ENCODE measurements at places on chromosomes 6 and 20. TPM values are rescaled to one million over a fixed set of nuclear protein-coding genes. Genes with fewer than 3 reads are reported as not detected.
A peak's percentile ranks its signal among the peaks of the same experiment; 100 is the strongest.

Gene ZBTB46
- 0.92 TPM for total RNA-seq

- H3K27ac ChIP-seq: no peak overlapping the region
- H3K27me3 ChIP-seq: no peaks in the 10 kb centered on the region
- no peak overlapping the region for H3K4me3 ChIP-seq
Observed at GRCh38 chr6:32070814-32071543, 32.8 kb downstream of the CYP21A2 start.

DNA sequence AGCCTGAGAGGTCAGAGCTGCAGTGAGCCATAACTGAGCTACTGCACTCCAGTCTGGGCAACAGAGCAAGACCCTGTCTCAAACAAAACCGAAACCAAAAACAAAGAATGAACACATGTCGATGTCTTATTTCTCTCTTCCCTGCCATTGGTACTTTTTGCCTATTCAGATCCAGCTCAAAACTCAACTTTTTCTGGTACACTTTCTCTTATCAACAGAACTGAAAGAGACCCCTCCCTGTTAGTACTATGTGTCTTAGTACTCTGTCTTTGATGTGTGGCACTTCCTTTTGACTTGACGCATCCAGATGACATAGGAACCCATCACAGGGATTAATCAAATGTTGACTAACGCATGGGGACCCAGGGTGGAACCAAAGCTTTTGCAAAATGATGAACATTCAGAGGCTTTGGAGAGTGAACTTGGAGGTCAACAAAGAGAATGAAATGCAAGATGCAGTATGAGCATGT, 44.8 kb downstream of the AKAP12 start:
- H3K4me3 ChIP-seq: peak overlapping the region; percentile 43
- H3K4me1 ChIP-seq: peaks cover 6% of the 10 kb centered on the region
- H3K27ac ChIP-seq: no peak overlapping the region
- H3K27me3 ChIP-seq: peaks cover 2% of the 10 kb centered on the region
- no peaks in the 10 kb centered on the region for H3K36me3 ChIP-seq
- no peak for DNase-seq

- no peaks in the 10 kb centered on the region for H3K27me3 ChIP-seq
- DNase-seq: no peak
- H3K4me1 ChIP-seq: 0 out of 2 replicates have a peak, but pooled peaks cover 3% of the 10 kb centered on the region
- H3K27ac ChIP-seq: no peak overlapping the region
- no peaks in the 10 kb centered on the region for H3K36me3 ChIP-seq
Observed at GRCh38 chr6:35048031-35048613, 93.0 kb downstream of the TCP11 start.

DNA sequence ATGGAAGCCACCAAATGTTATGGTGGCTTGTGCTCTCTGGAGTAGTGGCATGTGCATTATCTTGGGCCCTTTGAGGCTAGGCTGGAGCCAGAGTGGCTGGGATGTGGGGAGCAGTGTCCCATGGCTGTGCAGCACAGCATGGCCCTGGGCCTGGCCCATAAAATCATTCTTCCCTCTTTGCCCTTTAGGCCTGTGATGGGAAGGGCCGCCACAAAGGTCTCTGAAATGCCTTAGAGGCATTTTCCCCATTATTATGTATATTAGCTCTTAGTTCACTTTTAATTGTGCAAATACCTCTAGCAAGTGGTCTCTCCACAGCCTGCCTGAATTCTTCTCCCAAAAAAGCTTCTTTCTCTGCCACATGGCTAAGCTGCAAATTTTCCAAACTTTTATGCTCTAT, 297.3 kb upstream of the IRAK1BP1 start:
- no peaks in the 10 kb centered on the region for H3K36me3 ChIP-seq
- no peaks in the 10 kb centered on the region for H3K27me3 ChIP-seq
- H3K4me1 ChIP-seq: no peaks in the 10 kb centered on the region
- no peak for DNase-seq
- no peak overlapping the region for H3K4me3 ChIP-seq

GRCh38 chr6:36979347-36979742, 6.7 kb downstream of the MTCH1 start:
- H3K4me3 ChIP-seq: no peak overlapping the region
- no peak for DNase-seq
- no peaks in the 10 kb centered on the region for H3K27me3 ChIP-seq
- H3K36me3 ChIP-seq: peaks cover 39% of the 10 kb centered on the region

GRCh38 chr20:47139934-47140535, 216.5 kb downstream of the ZMYND8 start:
- H3K27ac ChIP-seq: no peak overlapping the region
- DNase-seq: no peak
- 0 out of 2 replicates have a peak, but pooled peaks cover 2% of the 10 kb centered on the region for H3K27me3 ChIP-seq
- H3K36me3 ChIP-seq: no peaks in the 10 kb centered on the region

DNA sequence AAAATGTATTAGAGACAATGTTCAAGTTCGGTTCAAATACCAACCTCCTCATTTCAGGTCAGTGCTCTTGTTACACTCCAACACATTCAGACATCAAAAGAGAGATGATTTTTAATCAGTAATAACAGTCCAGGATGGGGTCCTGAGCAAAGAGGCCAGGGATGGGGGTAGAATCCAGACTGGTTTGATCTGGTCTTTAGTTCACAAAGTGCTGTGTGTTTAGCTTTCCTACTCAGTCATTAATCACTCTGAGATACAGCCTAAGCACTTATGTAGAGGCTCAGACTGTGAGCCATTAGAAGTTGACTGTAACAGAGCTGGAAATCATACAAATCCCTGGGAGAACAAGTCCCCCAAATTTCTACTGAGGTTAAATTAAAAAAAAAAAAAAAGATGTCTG, 241.6 kb downstream of the PTPRK start:
- no peaks in the 10 kb centered on the region for H3K4me1 ChIP-seq
- DNase-seq: no peak
- H3K36me3 ChIP-seq: no peaks in the 10 kb centered on the region

GRCh38 chr6:130322673-130323268, 43.0 kb upstream of the TMEM200A start:
- H3K36me3 ChIP-seq: no peaks in the 10 kb centered on the region
- no peak overlapping the region for H3K27ac ChIP-seq
- no peaks in the 10 kb centered on the region for H3K4me1 ChIP-seq
- peak; percentile 17 for DNase-seq

Gene CRYBG1
- 30.7 TPM for total RNA-seq

DNA sequence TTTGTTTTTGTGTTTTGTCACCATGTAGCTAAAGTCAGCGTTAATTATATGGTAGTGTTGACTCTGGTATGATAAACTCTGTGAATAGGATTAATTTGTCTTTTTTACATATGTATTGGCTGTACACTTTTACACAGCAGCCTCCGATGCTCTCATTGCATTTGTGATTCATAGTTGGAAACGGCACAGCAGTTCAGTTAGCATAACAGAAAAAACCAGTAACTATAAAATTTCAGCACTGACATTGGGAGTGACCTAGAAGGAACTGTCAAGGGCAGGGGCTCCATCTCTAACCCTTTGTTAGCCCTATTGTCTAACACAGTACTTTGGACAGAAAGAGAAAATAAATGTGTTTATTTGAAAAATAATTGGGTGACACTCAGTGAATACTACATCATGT, 5.6 kb upstream of the BEND6 start:
- peaks cover 13% of the 10 kb centered on the region for H3K4me1 ChIP-seq
- H3K27ac ChIP-seq: no peak overlapping the region
- no peaks in the 10 kb centered on the region for H3K36me3 ChIP-seq
- no peak overlapping the region for H3K4me3 ChIP-seq
- H3K27me3 ChIP-seq: no peaks in the 10 kb centered on the region
- DNase-seq: no peak

Gene HLA-DPB1
- 481 TPM for total RNA-seq

Gene ADGRG6
- 0.29 TPM for total RNA-seq

- no peaks in the 10 kb centered on the region for H3K36me3 ChIP-seq
- H3K4me1 ChIP-seq: no peaks in the 10 kb centered on the region
- DNase-seq: no peak
- H3K27ac ChIP-seq: no peak overlapping the region
- no peak overlapping the region for H3K4me3 ChIP-seq
Observed at GRCh38 chr20:44720621-44720996, 5.4 kb downstream of the CCN5 start.

GRCh38 chr20:61927826-61928541, 137.7 kb downstream of the TAF4 start:
- H3K36me3 ChIP-seq: no peaks in the 10 kb centered on the region
- no peak overlapping the region for H3K27ac ChIP-seq

Gene SCRT2
- not detected for total RNA-seq

- no peaks in the 10 kb centered on the region for H3K4me1 ChIP-seq
- no peaks in the 10 kb centered on the region for H3K27me3 ChIP-seq
- no peak overlapping the region for H3K4me3 ChIP-seq
- H3K36me3 ChIP-seq: no peaks in the 10 kb centered on the region
- H3K27ac ChIP-seq: no peak overlapping the region
- no peak for DNase-seq
Observed at GRCh38 chr6:114580882-114581281, 238.1 kb upstream of the HS3ST5 start.

DNA sequence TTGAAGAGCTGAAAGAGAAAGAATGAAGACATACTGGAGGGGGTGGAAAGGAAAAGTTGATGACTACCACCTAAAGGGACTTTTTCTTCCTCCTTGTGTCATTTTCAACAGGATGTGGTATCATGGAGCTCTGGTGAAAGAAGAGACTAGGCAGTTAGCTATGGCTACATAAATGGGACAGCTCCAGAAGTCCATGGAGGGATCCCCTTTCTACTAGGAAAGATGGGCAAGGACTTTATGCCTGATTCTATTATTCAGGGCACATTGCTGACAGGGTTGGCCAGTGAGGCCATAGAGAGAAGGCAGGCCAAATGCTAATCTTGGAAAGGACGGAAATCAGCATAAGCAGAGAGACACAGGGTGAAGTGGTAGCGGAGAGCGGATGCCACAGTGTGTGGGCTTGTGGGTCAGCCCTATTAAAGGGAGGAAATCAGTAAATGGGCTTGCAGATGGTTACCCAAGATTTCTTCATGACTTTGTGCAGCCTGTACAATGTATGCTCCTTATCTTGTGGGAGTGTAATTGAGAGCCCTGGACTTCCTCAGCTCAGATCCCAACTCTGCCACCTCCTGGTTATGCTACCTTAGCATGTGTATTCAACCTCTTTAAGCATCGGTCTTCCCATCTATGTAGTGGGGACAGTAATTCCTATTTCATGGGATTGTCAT, 77.4 kb upstream of the TMEM170B start:
- no peaks in the 10 kb centered on the region for H3K36me3 ChIP-seq
- peak overlapping the region; percentile 28 for H3K4me3 ChIP-seq

DNA sequence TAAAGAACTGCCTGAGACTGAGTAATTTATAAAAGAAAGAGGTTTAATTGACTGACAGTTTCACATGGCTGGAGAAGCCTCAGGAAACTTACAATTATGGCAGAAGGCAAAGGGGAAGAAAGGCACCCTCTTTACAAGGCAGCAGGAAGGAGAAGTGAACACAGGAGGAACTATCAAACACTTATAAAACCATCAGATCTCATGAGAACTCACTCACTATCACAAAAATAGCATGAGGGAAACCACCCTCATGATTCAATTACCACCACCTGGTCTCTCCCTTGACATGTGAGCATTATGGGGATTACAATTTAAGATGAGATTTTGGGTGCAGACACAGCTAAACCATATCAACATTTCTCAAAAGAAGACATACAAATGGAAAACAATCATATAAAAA, 266.3 kb downstream of the EPM2A start:
- no peak for DNase-seq
- no peaks in the 10 kb centered on the region for H3K4me1 ChIP-seq
- no peak overlapping the region for H3K4me3 ChIP-seq
- no peak overlapping the region for H3K27ac ChIP-seq
- H3K27me3 ChIP-seq: no peaks in the 10 kb centered on the region
- no peaks in the 10 kb centered on the region for H3K36me3 ChIP-seq

DNA sequence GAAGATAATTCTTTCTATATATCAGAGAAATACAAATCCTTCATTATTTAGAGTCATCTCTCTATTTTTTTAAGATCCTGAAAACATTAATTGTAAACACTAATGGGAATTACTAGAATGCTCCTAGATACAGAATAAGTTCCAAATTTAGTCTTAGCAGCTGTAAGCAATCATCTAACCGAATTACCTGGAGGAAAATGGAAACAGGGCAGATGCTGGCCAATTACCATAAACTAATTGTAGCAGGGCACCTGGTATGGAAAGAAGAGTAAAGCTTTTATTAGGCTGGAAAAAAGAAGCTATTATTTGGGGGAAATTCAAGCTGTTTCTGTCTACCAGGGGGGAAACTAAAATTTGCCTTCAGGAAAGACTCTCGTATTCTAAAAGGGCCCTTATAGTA, 257.5 kb downstream of the MMUT start:
- H3K4me3 ChIP-seq: no peak overlapping the region
- DNase-seq: no peak
- no peak overlapping the region for H3K27ac ChIP-seq
- H3K4me1 ChIP-seq: no peaks in the 10 kb centered on the region
- no peaks in the 10 kb centered on the region for H3K27me3 ChIP-seq
- no peaks in the 10 kb centered on the region for H3K36me3 ChIP-seq

Gene KCNS1
- not detected for total RNA-seq
